Renal cortex interstitium (tissue), 15 donors: ENCODE measurements at places on chromosomes 4 and X. TPM values are rescaled to one million over a fixed set of nuclear protein-coding genes. Genes with fewer than 3 reads are reported as not detected.

DNA sequence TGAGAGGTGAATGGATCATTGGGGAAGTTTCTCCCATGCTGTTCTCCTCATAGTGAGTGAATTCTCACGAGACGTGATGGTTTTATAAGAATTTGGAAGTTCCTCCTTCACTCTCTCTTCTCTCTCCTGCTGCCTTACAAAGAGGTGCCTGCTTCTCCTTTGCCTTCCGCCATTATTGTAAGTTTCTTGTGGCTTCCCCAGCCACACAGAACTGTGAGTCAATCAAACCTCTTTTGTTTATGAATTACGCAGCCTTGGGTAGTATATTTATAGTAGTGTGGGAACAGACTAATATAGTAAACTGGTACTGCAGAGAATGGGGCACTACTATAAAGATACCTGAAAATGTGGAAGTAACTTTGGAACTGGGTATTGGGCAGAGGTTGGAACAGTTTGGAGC lies 7.8 kb upstream of the CTAG2 start:
- DNase-seq = no peak

DNA sequence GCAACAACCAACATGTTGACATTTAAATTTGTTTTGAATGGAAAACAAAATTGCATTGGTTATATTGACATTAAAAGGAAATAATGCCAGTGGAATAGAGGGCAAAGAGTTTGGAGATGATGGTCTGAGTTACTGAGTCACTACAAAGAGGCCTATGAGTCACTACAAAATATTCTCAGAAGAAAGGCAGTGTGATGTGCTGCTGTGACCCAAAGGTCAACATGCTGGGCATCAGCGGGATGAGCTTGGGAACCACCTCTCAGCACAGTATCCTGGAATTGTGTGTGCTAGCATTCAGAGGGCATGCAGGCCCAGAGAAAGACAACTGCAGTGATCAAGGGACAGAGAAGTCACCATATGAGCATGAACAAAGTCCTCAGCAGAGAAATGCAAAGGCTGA lies 2.8 kb downstream of the CMC4 start:
- no peak for DNase-seq

GRCh38 chr4:185054272-185054671 lies 36.0 kb downstream of the HELT start:
- no peak for DNase-seq

DNA sequence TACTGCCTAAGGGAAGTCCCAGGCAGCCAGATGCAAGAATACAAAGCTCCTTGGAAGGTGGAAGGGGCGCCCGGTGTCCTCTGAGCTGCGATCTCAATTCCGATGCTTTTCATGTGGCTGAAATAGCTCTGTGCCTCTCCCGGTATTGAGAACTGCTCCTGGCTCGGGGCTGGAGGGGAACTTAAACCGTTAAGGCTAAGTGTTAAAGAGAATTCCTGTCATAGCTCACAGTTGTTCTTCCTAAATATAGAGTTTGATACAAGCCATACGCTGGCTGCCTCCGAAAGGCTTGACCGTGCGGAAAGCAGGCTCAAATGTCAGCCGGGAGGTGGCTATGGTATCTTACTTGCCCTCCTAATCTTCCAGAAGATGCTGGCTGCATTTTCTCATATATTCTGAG lies at the start of gene SMPX:
TSS of gene SMPX (minus strand) at position 157 of the 400 bp plus-strand sequence. CDS start 3,826 bp downstream, outside the sequence.
- no peak for DNase-seq

- DNase-seq = no peak
Measured at GRCh38 chrX:154776753-154777152, 14.1 kb downstream of the DKC1 start.

GRCh38 chr4:127364397-127364796 lies 268.4 kb upstream of the INTU start:
- no peak for DNase-seq

GRCh38 chr4:140753329-140753728 lies 2.9 kb downstream of the TBC1D9 start:
- no peak for DNase-seq

DNA sequence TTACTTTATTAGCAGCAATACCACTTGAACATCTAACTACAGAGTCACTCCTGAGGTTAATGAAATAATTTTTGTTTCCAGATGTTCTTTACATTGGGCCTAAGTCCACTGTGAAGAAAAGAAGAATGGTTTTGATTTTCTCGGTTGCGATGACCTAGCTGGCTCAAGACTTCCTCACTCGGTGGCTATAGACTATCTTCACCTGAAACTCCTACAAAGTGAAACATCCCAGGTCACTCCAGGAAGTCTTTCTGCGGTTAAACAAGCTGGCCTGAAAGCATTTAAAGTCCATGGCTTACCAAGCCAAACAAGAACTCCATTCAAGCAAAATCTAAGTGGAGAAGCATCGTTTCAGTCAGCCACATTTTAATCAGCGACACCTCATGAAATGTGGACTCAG lies 13.7 kb upstream of the SORBS2 start:
- DNase-seq = no peak

- DNase-seq = no peak
Measured at GRCh38 chr4:110197529-110198042, 829 bp downstream of the ELOVL6 start.

- DNase-seq = no peak
Measured at GRCh38 chr4:80265571-80266252, 752 bp upstream of the FGF5 start.

DNA sequence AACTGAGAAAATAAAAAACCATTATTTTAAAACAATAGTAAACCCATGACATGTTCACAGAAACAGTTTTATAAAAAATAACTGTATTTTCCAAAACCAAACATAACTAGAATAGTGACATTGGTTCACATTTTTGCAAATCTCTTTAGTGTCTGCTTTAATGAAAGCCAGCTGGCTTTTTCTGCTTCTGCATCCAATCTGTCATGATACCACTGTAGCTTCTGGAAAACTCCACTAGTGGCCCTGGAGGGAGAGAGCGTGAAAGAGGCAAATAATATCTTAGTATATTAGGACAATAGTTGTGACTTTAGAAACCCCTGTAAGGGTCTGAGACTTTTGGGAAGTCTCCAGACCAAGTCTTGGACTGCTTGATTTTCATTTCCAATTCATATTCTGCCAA lies 31.1 kb downstream of the FGFBP1 start:
- no peak for DNase-seq

GRCh38 chr4:76722838-76723237 lies 175.1 kb downstream of the SOWAHB start:
- DNase-seq = no peak

DNA sequence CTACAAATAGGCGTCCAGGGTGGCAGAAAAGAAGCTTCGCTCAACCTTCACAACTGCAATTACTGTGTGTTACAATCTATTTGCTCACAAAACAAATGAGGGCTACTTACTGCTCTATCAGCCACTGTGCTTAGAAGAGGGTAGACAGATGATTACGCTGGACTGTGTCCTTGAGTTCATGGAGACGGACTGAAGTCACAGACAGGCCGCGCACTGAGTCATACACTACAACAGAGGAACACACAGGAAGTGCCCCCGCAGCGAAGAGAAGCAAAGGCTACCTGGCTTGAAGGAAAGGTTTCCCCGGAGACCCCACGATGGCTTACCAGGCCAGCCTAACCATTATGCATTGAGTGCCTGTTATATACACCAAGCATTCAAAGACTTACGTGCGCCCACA lies 25.6 kb downstream of the FAT1 start:
- no peak for DNase-seq

DNA sequence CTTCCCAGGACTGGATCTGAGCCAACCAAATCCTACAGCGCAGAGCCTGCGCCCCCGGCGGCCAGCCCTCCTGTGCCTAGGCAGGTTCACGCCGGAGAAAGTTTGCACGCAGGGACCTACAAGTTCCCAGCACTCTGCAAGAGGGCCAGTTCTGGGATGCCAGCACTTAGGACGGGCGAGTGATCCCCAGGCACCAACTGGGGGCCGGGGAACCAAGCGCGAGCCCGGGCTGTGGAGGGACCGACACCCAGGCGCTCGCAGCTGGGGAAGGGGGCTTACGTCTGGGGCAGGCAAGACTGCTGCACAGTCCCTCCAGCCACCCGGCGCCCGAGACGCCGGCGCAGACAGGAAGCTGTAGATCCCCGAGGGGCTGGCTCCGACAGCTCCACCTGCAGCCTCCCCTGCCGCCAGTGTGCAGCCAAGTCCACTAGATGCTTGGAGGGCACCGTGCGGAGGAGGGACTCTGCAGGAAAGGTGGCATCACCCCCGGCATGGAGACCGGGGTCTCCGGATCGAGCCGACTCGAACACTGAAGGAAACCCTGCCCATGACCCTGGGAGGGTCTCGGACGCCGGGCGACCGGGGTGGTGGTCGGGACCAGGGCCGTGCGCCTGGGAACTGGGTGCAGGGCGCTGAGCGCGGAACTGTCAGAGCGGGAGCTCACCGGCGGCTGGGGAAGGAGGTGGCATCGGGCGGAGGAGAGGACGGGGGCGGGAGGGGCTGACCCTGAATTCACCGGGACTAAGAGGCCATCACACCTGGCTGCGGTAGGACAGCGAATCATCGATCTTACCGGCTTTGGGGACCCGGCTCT lies 566 bp downstream of the CORIN start:
- peak; percentile 61 for DNase-seq

- DNase-seq = no peak
Measured at GRCh38 chr4:141668200-141668910, 32.0 kb downstream of the IL15 start.

- DNase-seq = no peak
Measured at GRCh38 chrX:10685923-10686595, 65.7 kb upstream of the MID1 start.

DNA sequence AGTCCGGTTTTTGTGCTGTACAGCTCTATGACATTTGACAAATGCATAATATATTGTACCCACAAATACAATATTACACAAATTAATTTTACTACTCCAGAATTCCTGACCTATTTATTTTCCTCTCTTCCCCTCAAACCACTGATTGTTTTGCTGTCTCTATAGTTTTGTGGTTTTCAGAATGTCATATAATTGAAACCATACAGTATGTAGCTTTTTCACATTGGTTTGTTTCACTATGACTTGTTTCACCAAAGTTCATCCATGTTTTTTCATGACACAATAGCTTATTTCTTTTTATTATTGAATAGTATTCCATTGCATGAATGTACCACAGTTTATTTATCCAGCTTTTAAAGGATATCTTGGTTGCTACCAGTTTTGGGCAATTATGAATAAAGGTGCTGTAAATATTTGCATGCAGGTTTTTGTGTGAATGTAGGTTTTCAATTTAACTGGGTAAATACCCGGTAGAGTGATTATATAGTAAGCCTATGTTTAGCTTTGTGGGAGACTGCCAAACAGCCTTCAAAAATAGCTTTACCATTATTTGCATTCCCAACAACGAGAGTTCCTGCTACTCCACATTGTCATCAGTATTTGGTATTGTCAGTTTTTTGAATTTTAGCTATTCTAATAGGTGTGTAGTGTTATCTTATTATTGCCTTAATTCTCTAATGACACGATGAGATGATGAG lies 25.9 kb downstream of the RNF175 start:
- no peak for DNase-seq

GRCh38 chrX:54808109-54808604 lies 612 bp downstream of the MAGED2 start:
- DNase-seq = peak; percentile 65

GRCh38 chr4:61938250-61938846 lies 738.2 kb downstream of the ADGRL3 start:
- DNase-seq = no peak

- DNase-seq = no peak
Measured at GRCh38 chr4:24862073-24862751, 50.6 kb downstream of the CCDC149 start.

DNA sequence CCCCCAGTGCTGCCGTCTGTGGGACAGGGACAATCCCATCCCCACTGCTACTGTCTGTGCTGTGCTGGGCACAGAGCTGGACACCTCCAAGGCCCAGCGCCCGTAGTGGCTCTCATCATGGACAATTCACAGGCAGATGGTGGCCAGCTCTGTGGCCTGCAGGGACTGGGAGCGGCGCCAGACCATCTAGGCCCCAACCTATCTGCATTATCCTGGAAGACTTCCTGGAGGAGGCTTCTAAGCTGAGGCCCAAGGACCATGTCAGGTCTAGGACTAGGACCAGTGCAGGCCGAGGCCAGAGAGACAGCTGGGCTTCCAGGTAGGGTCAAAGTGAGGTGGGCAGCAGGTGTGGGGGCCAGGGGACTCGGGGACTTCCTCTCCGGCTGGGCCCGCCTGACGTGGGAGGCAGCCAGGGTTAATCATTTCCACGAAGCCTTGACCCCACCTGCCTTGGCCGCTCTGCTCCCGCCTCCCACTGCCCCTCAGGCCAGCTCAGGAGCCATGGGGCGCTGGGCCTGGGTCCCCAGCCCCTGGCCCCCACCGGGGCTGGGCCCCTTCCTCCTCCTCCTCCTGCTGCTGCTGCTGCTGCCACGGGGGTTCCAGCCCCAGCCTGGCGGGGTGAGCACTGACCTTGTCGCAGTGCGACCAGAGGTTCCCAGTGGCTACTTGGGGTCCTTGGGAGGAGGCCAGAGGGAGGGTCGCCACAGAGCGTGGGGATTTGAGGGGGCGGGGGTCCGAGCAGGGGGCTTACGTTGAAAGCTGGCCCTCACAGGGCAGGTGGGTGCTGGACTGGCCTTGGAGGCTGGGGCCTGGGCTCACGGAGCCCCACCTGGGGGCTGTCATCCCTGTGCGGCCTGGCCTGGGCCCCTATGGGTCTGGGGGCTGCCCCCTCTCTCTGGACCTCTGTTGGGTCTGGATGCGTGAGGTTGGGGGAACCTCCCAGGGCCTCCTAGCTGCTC lies at the start of gene HGFAC:
TSS of gene HGFAC (plus strand) at position 468 of the 959 bp plus-strand sequence. CDS start at position 502, 34 bp downstream.
- DNase-seq = no peak

DNA sequence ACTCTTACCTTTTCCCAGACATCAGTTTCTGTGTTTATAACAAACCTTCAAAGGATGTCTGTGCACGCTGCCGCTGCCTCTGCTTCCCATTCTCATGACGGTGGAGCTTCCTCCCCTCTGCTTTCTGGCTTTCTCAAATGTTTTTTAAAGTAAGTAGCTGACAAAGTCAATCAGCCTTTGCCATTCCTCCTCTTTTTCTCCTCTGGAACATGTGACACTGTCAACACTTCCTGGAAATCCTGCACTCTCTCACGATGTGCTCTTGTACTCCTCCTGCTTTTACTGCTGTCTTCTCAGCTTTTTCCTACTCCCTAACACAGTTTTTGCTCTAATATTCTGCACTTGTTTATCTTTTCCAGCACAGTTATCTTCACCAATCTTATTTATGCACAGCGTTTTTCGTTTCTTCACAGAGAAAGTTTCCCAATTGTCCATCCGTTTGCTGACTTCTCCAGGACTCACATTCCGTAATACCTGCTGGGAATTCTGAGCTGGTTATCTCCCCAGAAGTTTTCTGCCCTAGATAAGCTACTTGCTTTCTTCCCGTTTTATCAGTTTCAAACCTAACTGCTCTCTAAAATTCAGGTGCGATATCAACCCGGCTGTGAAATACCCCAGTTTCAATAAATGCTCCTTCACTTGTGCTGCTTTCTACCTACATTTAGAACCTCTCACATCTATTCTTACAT lies 465.6 kb upstream of the AGA start:
- DNase-seq = no peak

GRPR gene
- polyA plus RNA-seq = 0.20 TPM

KLF8 gene
- polyA plus RNA-seq = 5.0 TPM

POU3F4 gene
- polyA plus RNA-seq = 6.7 TPM

CTAG1B gene
- polyA plus RNA-seq = not detected

FAM90A26 gene
- polyA plus RNA-seq = 0.11 TPM

PCDH10 gene
- 4.6 TPM for polyA plus RNA-seq

CLIC2 gene
- polyA plus RNA-seq = 4.0 TPM

LIMCH1 gene
- polyA plus RNA-seq = 108 TPM

IL13RA1 gene
- 50.6 TPM for polyA plus RNA-seq

FATE1 gene
- 0.57 TPM for polyA plus RNA-seq

SSX3 gene
- not detected for polyA plus RNA-seq

GPM6B gene
- polyA plus RNA-seq = 18.9 TPM

KIAA1210 gene
- 1.7 TPM for polyA plus RNA-seq

ENPP6 gene
- polyA plus RNA-seq = 4.4 TPM

CENPVL1 gene
- polyA plus RNA-seq = not detected

RASGEF1B gene
- 13.0 TPM for polyA plus RNA-seq
